Lower leg skin (tissue), 4 donors: ENCODE measurements at places on chromosomes 16 and 17.

GRCh38 chr17:35577830-35578196, 558 bp downstream of the PEX12 start:
- DNase-seq: no peak

DNA sequence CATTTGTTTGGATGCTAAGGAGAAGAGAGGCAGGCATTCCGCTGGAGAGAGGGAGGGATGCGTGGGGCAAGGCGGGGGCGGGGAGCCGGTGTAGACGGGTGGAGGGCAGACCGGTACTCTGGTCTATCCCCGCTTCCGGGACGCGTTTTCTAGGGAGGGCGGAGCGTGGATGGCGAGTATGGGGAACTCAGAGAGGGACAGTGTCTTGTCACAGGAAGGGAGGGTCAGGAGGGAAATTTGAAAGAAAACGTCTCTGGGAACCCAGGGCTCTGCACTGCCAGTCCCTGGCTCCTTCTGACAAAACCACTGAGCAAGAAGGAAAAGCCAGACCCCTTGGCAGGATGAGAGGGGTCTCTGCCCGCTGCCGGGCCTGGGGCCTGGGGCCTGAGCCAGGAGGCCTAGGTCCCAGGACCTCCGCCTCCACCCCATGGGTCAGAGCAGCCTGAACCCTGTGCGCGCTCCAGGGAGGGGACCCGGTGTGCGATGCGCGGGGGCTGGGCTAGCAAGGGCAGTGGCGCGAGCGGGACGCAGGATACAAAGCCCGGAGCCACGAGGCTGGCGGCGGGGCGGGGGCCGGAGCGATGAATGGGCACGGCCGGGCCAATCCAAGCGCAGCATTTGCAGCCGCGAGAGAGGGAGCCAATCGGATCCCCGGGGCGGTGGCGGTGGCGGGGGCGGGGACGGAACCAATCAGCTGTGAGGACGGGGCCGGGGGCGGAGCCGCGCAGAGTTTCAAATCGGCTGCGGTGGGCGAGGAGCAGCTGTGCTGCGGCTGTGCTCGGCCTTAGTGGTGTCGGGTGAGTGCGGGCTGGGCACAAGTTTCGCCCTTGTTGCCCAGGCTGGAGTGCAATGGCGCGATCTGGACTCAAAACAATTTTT, at the start of gene PIMREG:
PIMREG (plus strand) TSS at position 764 of the 879 bp plus-strand sequence. CDS start 656 bp downstream, outside the sequence.
- DNase-seq: peak; percentile 99

GRCh38 chr16:64455275-64455674, 666.6 kb downstream of the CDH11 start:
- DNase-seq: no peak

DNA sequence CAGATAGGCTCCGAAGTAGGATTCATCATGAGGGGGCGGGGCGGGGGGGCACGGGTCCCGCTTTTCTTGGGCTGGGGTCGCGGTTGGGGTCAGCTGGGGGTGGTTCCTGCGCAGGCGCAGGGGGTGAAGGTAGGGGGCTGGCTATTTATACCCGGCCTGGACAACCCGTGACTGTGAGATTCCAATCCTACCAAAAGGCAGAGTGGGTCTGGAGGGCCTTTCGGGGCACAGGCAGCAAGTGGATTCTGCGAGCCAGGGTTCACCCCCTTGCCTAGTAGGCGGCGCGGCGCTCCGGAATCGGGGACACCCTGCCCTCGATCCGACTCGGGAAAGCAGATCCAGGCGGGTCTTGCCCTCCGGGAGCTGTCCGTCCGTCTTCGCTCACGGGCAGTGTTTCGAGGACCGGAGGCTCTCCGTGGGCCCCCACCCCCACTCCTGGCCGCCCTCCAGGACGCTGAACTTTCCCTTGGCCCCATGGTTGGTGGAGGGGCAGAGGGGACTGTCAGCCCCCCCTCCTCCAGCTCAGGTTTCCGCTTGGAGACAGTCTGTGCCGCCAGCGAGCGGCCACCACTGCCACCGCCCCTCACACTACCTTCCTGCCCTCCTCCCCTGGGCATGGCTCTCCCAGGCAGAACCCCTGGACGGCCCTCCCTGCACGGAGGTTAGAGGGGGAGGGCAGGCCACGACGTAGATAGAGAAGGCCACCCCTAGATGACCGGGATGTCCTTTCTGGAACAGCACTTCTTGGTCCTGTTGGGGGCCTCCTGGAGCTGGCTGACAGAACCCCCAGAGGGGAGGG, 634 bp downstream of the SLC2A4 start:
- DNase-seq: peak; percentile 89

GRCh38 chr17:75820094-75821080, 23.8 kb downstream of the UNC13D start:
- no peak for DNase-seq

DNA sequence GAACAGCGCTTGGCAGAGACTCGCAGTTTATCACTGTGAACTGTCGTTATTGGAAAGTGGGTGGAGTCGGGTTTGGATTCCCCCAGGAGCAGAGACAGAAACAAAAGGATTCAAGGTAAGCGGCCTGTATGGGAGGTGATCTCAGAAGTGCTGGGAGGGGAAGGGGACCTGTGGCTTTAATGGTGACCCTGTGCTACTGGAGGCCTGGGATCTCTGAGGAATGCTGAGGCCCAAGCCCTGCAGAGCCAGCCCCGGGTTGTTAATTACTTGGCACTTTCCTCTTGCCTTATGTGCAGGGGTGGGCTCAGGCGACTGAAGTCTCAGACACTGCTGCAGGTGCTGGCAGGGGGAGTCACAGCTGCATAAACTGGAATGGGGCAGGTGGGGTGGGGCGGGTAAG, 27.4 kb downstream of the IRF8 start:
- DNase-seq: no peak

DNA sequence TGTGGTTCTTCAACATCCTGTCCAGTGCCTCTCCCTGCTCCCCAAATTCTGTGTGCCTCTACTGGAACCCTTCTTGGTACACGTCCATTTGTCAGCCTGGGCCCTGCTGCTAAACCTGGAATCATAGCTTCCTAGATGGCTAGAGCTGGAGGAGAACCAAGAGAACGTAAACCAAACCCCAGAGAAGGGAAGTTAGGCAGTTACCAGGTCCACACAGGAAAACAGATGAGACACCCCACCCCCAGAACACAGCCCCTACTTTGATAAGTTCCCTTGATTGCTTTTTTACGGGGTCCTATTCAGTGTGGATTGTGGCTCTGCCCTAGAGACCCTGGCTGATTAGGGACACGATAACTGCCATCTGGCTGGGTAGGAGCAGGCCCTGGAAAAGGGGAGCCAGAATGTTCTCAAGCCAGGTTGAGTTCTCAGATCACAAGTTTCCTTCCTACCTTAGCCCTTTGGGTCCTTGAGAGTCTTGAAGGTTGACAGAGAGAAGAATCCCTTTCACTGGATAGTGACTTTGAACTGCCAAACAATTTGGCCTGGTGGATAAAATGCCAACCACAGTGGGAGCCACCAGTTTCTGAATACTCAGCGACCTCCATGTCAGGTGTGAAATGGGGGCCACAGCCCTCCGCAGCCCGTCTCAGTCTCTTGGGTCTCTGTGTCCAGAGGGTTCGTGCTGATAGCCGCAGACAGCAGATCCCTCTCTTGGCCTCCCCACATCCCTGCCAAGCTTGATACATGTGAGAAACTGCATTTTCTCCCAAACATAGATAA, 7.9 kb downstream of the TBX4 start:
- peak; percentile 8 for DNase-seq

DNA sequence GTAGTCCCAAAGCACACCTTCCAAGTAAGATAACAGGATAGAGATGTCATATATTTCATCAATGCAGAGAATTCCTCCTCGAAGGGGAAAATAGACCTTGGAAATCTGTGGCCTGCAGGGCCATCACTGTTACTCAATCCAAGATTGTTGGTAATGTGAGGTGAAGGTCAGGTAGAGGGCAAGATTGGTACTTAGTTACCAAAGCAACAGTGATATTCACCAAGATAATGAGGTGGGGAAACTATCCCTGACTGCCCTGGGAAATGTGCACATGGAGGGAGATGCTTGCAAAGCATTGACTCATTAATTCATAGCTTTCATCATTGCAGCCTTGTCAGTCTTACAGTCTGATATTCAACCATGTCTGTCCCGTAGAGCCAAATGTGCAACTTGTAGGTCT, 234.1 kb upstream of the MON1B start:
- no peak for DNase-seq

GRCh38 chr17:75945211-75945610, 4.4 kb upstream of the FBF1 start:
- DNase-seq: no peak

GRCh38 chr17:28169621-28170349, 127.3 kb downstream of the NLK start:
- DNase-seq: no peak
